ENCODE measurements at places on chromosomes 16 and 17.

DNA sequence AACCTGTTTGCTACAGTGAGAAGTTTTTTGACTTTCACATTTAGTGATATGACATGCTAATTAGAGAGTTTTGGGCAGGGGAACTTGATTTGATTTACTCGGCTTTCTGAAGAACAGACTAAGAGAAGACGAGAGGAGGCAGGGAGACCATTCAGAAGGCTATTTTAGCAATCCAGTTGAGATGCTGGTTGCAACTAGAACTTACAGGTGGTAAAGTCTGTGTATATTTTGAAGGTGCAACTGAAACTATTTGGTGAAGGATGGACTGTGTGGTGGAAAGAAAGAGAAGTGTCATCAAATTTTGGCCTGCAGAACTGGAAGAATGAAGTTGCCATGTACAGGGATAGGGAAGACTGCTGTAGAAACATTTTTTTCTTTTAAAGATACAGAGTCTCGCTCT is 42.2 kb upstream of the KPNB1 start:
- no peak for DNase-seq

GRCh38 chr17:78805301-78805700 is 23.2 kb upstream of the CYTH1 start:
- DNase-seq, result peak; percentile 55

DNA sequence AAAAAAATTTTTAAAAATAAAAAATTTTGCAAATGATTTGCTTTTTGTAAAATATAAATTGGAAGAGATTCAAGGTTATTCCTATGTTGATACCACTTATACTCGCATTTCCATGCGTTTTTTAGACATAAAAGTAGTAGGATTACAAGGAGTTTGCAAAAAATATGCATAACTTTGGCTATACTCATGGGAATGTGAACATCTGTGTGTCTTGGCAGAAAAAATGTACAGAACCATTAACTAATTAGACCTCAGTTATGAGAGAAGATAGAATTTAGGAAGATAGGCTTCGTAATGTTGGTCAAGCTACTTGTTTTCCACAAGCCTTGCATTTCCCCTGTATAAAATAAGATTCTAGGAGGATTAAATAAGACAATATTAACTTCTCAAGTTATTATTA is 61.1 kb upstream of the VPS4A start:
- no peak for DNase-seq

DNA sequence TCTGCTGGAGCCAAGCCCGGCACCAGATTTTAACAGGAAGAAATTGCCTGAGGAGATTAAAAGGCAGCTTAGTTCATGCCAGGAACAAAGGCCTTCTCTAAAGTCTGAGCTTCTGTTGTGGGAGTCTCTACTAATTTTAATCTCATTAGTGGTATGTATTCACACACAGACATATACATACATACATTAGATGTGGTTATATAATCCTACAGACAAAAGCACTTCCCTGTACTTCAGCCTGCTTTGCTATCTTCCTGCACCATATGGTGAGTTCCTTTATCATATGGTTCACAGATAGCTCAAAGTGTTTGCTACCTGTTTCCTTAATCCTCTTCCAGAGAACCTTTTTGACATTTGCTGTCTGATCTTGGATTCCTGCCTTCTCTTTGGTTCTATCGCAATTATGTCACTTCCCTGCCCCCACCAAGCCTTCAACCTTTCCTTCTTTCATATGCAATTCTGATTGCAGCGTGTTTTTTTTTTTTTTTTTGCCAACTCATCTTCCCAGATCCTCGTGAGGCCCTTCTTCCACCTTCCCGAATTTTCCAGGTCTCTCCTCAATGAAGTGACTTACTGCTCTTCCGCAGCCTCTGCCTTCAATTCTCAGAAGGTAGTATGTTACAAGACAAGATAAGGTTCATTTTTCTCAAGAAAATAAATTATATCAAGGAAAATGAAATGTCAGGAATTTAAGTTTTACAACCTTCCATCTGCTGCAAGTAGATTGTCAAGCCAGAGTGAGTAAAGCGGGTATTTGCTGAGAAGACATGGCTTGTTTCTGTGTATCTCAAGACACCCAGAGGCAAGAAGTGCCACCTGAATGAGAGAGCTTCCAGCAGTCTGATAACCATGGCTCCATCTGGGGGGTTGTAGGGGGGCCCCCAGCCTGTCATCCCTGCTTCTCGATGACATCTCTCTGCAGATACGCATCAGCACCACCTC is 120.2 kb upstream of the CACNG3 start:
- no peak for DNase-seq

- DNase-seq, result no peak
Measured at GRCh38 chr17:77405867-77406732, 265.3 kb downstream of the SEC14L1 start.

GRCh38 chr16:82147546-82147945 is 22.5 kb downstream of the MPHOSPH6 start:
- DNase-seq, result no peak

DNA sequence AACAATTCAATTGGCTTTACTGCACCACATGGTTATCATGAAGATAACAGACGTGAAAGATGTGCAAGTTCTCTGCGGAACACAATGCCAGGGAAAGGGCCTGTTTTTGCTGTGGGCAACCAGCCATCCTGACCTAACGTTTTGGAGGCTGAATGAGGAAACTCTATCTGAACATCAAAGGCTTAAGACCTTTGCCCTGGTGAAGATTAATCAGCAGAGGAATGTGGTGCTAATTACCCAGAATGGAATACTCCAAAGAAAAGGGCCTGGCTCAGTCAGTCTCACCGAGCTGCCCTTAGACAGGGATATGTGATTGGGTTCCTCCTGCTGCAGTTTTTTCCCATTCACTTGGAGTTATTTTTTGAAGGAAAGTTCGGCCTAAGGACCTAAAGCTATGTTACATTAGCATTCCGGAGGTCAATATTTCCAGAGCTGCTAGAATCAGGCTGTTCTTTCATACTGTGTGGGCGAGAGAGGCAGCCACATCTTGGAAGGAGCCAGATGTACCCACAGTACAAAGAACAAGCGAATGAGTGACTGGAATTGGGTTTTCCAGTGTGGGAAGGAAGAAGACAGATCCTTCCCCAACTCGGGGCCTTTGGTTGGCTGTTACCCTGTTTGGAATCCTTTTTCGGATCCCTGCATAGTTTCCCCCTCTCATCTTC is 15.5 kb downstream of the ASIC2 start:
- DNase-seq, result no peak

DNA sequence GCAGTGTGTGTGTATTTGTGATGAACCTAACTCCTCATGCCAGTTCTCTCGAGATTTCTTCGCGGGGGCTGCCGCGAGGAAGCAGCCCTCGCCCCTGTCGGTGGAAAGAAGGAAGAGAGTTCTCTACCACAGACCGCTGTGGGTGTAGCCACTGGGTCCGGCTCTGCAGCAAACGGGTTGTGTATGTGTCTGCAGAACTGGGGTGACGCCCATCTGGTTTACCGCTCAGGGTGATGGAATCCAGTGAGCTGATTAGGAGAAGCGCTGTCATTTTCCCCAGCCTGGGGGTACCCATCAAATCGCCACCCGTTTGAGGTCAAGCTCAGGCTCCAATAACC is 7.7 kb downstream of the CORO6 start:
- no peak for DNase-seq

- no peak for DNase-seq
Measured at GRCh38 chr16:27347930-27348685, 34.3 kb downstream of the IL4R start.

DNA sequence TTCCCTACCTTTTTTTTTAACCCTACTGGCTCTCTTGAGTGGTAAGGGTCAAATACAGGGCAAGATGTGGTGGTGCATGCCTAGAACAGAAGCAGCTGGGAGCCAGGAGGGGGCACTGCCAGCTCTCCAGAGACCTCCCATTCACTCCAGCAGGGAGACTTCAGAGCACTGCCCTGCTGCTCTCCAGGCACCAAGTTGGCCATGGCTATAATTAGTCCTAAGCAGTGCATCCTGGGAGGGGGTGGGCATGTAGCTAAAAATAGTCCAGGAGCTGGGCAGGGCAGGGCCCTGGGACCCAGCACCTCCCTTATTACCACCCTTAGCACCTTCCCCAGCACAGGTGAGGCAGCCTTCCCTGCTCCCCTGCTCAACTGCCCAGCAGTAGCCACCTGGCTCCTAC is 3.5 kb downstream of the CORO6 start:
- DNase-seq, result no peak

- peak; percentile 53 for DNase-seq
Measured at GRCh38 chr17:38444151-38444550, 15.9 kb downstream of the ARHGAP23 start.

GRCh38 chr17:81332914-81333528 is 37.9 kb upstream of the SLC38A10 start:
- DNase-seq, result no peak

DNA sequence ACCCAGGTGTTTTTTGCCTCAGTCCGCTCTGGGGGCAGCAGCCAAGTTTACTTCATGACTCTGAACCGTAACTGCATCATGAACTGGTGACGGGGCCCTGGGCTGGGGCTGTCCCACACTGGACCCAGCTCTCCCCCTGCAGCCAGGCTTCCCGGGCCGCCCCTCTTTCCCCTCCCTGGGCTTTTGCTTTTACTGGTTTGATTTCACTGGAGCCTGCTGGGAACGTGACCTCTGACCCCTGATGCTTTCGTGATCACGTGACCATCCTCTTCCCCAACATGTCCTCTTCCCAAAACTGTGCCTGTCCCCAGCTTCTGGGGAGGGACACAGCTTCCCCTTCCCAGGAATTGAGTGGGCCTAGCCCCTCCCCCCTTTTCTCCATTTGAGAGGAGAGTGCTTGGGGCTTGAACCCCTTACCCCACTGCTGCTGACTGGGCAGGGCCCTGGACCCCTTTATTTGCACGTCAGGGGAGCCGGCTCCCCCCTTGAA is 2.1 kb upstream of the C17orf107 start:
- DNase-seq, result no peak

DNA sequence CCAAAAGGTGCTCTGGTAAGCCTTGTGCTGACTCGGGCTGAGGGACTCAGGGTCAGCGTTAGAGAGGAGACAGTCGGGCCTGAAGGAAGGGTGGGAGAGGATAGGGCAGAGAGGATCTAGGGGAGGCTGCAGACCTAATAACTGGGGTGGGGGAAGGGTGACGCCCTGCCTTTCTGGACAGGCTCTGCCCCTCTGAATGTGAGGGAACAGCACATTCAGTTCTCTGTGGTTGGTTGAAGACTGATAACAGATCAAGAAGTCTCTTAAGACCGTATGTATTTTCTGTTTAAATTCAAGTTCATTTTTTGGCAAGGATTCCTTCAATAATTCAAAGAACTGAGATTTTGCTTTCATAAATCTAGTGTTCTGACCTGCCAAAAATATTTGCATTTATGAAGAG is 56.2 kb upstream of the TEKT3 start:
- no peak for DNase-seq

DNA sequence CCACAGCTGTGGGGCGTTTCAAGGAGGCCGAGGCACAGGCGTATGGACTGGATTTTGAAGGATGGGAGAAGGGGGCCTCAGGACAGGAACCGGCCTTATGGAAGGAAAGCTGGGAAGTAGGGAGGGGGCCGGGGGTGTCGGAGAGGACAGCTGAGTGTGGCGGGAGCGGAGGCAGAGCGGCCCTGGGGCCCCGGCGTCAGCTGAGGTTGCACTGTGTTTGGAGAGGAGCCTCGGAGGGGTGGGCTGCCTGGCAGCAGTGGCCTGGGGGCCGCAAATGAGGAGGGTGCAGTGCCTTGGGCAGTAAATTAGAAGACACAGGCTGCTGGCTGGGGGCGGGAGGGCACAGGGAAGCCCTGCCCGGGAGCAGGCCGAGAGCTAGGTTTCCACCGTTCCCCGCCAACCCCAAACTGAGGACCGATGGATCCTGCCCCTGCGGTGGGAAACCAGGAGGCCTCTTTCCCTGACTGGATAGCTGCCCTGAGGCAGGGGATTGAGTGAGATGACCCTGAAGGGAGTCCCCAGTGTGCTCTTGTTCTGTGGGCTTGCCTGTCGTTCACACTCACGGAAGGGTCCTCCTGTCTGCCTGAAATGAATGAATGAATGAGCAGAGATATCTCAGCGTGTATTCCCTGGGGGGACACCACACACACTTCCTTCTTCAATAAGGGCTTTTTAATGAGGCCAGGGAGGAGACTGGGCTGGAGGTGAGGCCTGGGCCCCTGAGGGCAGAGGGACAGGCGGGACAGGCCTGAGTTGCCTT is 18.4 kb downstream of the FOXJ1 start:
- no peak for DNase-seq

DNA sequence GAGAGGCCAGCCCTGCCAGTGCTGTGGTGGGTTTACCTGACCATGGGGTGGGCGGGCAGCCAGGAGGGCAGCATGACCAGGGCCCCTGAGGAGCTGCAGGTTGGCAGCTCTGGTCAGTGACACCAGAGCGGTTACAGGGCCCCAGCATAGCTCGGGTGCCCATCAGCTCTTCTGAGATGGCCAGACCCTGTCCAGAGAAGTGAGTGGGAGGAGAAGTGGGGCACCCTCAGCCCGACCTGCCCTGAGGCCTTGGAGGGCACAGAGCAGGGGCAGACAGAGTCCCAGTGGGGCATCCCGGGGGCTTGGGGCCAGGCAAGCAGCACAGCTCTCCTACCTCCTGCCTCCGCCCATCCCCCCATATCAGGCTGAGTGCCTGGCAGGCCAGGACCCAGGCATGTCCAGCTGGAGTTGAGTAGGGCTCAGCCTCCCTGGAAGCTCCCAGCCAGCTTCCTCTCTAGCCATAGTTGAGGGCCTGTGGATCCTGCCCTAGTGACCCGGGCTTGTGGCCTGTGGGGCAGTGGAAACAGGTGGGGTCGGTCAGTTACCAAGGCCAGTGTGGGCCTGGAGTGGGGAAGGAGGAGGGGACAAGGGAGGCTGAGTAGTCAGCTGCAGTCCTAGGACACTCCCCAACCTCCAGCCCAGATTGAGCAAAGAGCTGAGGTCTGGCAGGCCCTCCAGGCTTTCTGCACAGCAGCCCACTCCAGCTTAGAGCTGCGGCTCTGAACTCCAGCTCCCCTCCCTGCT is 83.5 kb downstream of the AMFR start:
- DNase-seq, result no peak
